ENCODE measurements at places on chromosomes 11 and 22. TPM values are rescaled to one million over a fixed set of nuclear protein-coding genes. Genes with fewer than 3 reads are reported as not detected.
A peak's percentile ranks its signal among the peaks of the same experiment; 100 is the strongest.

DNA sequence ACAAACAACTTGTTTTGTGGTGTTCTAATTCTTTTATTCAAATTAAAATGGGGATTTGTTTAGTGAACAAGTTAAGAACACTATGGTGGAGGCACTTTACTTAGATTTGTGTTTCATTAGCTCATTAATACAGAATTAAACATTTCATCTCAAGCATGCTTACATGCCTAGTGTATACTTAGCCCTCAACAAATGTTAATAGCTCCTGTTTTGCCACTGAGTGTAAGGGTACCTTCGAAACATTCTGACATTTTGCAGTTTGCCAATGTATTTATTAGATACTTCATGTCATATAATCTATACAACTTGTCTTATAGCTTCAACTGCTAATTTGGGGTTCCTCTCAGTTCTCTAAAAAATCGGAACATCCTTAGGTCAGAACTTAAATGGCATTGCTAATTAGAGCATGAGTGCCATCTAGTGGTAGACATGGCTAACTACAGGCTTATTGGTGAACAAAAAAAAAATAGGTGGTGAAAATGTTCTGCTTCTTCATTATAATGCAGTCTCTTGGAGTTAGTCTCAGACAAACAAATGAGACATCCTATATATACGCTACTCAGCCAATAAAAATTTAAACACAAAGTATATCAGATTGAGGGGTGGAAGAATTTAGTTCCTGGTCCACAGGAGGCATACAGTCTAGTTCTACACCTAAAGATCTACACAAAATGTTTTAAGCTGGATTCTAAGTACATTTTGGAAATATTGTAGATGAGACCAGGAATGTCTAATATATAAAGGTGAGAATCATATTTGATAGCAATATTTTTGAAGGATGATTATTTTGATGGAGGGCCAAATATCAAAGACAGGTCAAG lies 4.9 kb upstream of the CNTN5 start:
- peaks cover 21% of the 10 kb centered on the region for H3K27me3 ChIP-seq
- H3K4me3 ChIP-seq: no peak overlapping the region
- H3K4me1 ChIP-seq: no peaks in the 10 kb centered on the region
- H3K36me3 ChIP-seq: no peaks in the 10 kb centered on the region
- peak; percentile 53 for DNase-seq
- no peak overlapping the region for H3K27ac ChIP-seq

DNA sequence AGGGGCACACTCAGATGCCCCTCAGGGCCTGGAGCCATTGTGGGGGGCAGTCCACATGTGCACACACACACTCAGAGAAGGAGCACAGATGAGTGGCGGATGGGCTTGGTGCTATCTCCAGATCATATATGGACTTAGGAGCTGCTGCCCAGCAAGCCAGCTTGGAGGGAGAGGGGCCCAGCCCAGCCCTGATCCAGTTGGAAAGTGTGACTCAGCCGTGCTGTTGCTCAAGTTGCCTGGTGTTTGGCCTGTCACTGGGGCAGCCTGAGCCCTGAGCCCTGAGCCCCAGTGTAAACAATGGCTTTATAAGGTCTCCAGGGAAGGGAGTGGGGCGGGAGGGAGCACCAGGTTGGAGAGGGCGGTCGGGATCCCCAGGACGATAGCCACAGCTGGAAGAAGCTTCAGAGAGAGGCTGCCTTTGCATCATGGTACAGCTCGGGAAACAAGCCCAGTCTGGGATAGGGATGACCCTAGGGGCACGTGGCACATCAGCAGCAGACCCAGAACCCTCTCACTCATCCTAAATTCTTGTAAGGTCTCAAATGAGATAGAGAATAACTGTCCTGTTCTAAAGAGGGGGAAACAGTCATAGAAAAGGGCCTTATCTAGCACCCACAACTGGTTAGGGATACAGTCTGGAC lies 4.8 kb downstream of the SELENOM start:
- H3K27ac ChIP-seq: peak overlapping the region; percentile 99
- H3K27me3 ChIP-seq: no peaks in the 10 kb centered on the region
- peaks cover 13% of the 10 kb centered on the region for H3K36me3 ChIP-seq
- peak; percentile 98 for DNase-seq
- H3K4me1 ChIP-seq: peaks cover 43% of the 10 kb centered on the region
- no peak overlapping the region for H3K4me3 ChIP-seq

CEND1 gene
- total RNA-seq: 2.8 TPM

DNA sequence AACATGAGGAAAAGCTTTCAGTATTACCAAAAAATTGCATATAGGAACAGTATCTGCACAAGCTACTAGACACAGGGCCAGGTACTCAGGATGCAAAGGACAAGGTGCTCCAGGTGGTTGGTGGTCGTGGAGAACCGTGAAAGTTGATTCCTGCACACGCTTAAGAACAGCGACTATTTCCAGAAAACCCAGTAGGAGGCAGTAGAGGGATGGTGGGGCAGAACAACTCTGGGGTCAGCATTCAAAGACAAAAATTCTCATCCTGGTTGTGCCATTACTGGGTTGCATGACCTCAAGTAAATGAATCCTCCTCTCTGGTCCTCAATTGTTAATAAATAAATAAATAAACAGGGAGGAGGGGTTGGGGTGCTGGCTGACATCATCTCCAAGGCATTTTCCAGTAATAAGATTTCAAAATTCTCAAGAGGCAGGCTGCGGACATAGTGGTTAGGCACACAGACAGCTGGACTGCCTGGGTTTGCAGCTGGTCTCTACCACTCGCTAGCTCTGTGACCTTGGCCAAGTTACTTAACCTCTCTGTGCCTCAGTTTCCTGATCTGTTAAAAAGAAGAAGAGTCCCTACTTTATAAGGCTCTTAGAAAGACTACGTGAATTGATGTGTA lies 89.6 kb downstream of the ISX start:
- no peaks in the 10 kb centered on the region for H3K4me1 ChIP-seq
- no peaks in the 10 kb centered on the region for H3K36me3 ChIP-seq
- no peak for DNase-seq
- no peak overlapping the region for H3K27ac ChIP-seq

TMEM191B gene
- total RNA-seq: not detected

DNA sequence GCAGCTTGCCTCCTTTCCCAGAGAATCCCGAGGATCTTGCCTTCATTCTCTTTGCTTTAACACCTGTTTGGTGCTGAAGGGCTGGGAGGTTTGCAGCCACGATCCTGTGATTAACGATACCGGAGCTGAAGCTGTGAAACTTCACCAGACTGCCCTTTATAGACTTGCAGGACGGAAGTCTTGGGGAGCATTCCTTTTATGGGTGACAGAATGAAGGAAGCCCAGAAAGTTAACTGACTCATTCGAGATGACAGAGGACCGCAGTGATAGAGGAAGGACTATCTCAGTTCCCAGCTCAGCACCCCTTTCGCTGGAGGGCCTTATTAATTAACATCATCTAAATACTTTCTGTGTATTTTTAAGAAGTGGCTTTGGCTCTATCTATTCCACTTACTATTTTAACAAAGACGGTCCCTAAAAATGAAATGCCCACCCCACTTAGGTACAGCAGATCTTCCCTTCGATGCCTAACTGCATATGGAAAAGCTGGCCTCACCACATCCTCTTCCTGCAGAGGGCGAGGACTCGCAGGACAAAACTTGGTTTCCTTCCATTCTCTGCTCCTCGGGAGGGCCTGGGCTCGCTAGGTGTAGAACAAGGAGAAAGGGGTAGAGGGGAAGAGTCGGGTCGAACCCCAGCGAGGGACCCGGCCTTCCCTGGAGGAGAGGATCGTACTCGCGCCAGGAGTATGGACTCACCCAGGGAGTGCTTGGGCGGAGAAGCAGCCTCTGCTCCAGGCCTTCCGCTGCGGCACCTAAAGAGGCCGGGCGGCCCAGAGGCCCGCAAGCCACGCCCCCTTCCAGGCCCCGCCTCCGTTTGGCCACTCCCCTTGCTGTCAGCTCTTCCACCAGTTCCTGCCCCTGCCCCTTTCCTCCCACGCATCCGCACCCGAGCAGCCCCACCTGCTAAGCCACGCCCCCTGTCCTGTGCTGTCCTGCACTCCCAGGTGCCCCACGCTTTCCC lies 30.7 kb upstream of the USP47 start:
- H3K4me1 ChIP-seq: peaks cover 26% of the 10 kb centered on the region
- no peak overlapping the region for H3K4me3 ChIP-seq
- H3K27me3 ChIP-seq: no peaks in the 10 kb centered on the region
- H3K27ac ChIP-seq: no peak overlapping the region
- no peak for DNase-seq
- no peaks in the 10 kb centered on the region for H3K36me3 ChIP-seq

DNA sequence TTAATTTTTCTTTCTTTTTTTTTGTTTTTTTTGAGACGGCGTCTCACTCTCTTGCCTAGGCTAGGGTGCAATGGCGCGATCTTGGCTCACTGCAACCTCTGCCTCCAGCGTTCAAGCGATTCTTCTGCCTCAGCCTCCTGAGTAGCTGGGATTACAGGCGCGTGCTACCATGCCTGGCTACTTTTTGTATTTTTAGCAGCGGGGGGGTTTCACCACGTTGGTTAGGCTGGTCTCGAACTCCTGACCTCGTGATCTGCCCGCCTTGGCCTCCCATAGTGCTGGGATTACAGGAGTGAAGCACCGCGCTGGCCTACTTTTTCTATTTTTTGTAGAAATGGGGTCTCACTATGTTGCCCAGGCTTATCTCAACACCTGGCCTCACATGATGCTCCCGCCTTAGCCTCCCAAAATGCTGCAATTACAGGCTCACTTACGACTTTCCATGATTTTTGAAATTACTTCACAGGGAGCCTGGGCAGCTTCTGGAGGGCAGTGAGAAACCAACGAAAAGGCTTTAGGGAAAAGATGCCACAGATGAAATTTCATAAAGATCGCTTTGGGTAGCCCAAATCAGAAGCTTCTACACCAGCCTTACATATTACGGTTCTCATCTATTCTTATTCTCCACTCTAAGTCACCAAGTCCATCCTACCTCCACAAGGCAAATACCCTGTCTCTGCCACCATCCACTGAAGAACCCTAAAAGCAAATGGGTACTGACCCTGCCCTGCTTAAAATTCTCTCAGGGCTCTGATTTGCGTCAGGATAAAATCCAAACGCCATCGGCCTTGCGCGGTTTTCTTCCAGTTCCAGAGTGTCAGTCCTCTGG lies 866 bp upstream of the RRM1 start:
- H3K27me3 ChIP-seq: no peaks in the 10 kb centered on the region
- no peak for DNase-seq
- peak overlapping the region; percentile 96 for H3K27ac ChIP-seq
- peaks cover 17% of the 10 kb centered on the region for H3K4me1 ChIP-seq

DNA sequence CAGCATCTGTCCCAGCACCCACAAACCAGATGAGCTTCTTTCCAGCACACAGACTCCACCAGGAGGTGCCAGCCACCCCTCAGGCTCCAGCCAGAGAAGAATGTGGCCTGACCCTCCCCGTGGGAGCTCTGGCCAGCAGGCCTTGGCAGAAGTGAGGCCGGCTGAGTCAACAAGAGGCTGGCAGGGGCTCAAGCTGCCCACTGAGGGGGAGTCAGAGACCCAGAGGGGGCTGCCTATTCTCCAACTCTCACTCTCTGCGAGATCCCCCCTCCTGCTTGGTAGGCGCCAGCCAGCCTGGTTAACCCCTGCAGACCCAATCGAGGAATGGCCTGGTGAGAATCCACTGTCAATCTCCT lies 10.6 kb upstream of the CDC42EP1 start:
- H3K4me3 ChIP-seq: no peak overlapping the region
- H3K4me1 ChIP-seq: peaks cover 43% of the 10 kb centered on the region
- H3K27ac ChIP-seq: no peak overlapping the region
- no peaks in the 10 kb centered on the region for H3K36me3 ChIP-seq
- DNase-seq: peak; percentile 89

WNT7B gene
- not detected for total RNA-seq

DNA sequence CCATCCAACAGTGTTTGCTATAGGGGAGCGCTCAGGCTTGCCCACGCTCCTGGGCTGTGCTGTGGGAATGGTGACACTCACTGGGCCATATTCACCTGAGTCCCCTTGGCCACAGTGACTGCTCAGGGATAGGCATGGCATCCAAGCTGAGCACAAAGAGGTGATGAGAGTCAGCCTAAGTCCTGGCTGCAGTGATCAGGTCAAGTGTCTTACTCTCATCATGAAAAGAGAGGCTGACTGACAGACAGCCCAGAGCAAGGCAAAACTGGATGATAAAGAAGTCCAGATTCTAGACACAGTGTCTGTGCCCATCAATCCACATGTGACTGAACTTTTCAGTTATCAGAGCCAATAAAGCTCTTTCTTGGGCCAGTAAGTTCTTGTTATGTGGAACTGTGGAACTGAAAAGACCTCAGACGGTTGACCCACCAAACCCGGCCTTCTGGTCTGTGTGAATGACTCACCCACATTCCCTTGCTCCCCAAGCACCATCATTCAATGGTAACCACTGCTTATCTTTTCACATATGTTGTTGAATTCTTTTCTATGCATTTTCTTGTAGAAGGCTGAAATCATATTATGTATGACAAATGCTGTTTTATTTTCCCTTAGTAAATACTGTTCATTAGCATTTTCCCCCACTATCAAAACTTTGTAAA lies 43.2 kb upstream of the YPEL1 start:
- no peak overlapping the region for H3K4me3 ChIP-seq
- no peak overlapping the region for H3K27ac ChIP-seq
- no peaks in the 10 kb centered on the region for H3K27me3 ChIP-seq
- no peaks in the 10 kb centered on the region for H3K36me3 ChIP-seq
- peaks cover 14% of the 10 kb centered on the region for H3K4me1 ChIP-seq

- H3K27me3 ChIP-seq: no peaks in the 10 kb centered on the region
- H3K4me3 ChIP-seq: no peak overlapping the region
- no peak overlapping the region for H3K27ac ChIP-seq
Measured at GRCh38 chr11:62088331-62088933, 35.4 kb upstream of the INCENP start.

DNA sequence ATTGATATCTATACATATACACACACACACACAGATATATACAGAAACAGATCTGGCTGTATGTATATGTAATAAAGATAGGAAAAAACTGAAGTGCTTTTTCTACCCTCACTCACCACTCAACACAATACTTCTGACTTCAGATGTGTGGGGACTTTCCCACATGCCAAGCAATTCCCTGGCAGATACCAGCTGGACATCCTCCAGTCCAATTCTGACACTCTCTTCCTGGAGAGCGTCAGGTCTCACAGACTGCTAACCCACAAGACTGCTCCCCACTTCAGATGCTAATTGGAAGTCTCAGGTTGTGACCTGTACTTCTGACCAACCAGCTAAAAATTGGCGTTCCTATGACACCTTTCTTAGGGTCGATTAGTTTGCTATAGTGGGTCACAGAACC lies 140.6 kb downstream of the ATG16L2 start:
- no peaks in the 10 kb centered on the region for H3K36me3 ChIP-seq
- H3K4me3 ChIP-seq: no peak overlapping the region
- no peak overlapping the region for H3K27ac ChIP-seq
- DNase-seq: no peak
- no peaks in the 10 kb centered on the region for H3K4me1 ChIP-seq

- no peak within 1 kb of the TSS for H3K4me3 ChIP-seq
- H3K36me3 ChIP-seq: no peaks in the 10 kb centered on the region
- H3K27me3 ChIP-seq: peaks cover 12% of the 10 kb centered on the region
Measured at GRCh38 chr11:45922425-45923082, at the start of gene LARGE2. LARGE2 (plus strand) TSS chr11:45922656; CDS start chr11:45922883, 227 bp downstream.

OR52E8 gene
- not detected for total RNA-seq

- no peak overlapping the region for H3K4me3 ChIP-seq
- no peaks in the 10 kb centered on the region for H3K27me3 ChIP-seq
- H3K27ac ChIP-seq: peak overlapping the region; percentile 4
- peaks cover 71% of the 10 kb centered on the region for H3K36me3 ChIP-seq
- DNase-seq: no peak
Measured at GRCh38 chr11:75570559-75571139, 8.6 kb downstream of the SERPINH1 start.

CCDC81 gene
- total RNA-seq: under 0.01 TPM

MFNG gene
- not detected for total RNA-seq

DDI1 gene
- not detected for total RNA-seq

GRCh38 chr22:44951510-44951816 lies 58.3 kb downstream of the PHF21B start:
- DNase-seq: no peak
- peaks cover 45% of the 10 kb centered on the region for H3K27me3 ChIP-seq
- H3K27ac ChIP-seq: no peak overlapping the region
- H3K4me1 ChIP-seq: no peaks in the 10 kb centered on the region

PDGFD gene
- total RNA-seq: 1.3 TPM

ASRGL1 gene
- total RNA-seq: 0.43 TPM

Data from GM23248 (cell line).